ENCODE measurements at places on chromosomes 16 and 17. TPM values are rescaled to one million over a fixed set of nuclear protein-coding genes. Genes with fewer than 3 reads are reported as not detected.

Gene ATF7IP2
- 16.7 TPM for total RNA-seq

Gene MRM1
- total RNA-seq = 4.4 TPM

Gene TBC1D3
- total RNA-seq = not detected

Gene ADORA2B
- 10.7 TPM for total RNA-seq

Gene UMOD
- total RNA-seq = not detected

Gene NGFR
- not detected for total RNA-seq

Gene CLDN6
- not detected for total RNA-seq

Gene CCDC43
- total RNA-seq = 49.9 TPM

Gene SLC5A10
- total RNA-seq = not detected

Gene HP
- not detected for total RNA-seq

Gene EPN3
- total RNA-seq = 0.13 TPM

Gene TAT
- not detected for total RNA-seq

Gene ZP2
- total RNA-seq = not detected

Gene MYH10
- 81.0 TPM for total RNA-seq

Gene CHD9NB
- 1.5 TPM for total RNA-seq

Gene OR2C1
- total RNA-seq = not detected

Gene CASKIN1
- total RNA-seq = 0.13 TPM

All from thoracic aorta endothelial cell (primary cell).